ENCODE measurements at places on chromosomes 13 and 19. TPM values are rescaled to one million over a fixed set of nuclear protein-coding genes. Genes with fewer than 3 reads are reported as not detected.

Gene ZNF420
- 14.7 TPM for total RNA-seq

Gene NANOS2
- not detected for total RNA-seq

Gene FXYD3
- total RNA-seq = 245 TPM

Gene KLF1
- under 0.01 TPM for total RNA-seq

Gene DMPK
- total RNA-seq = 4.1 TPM

Gene SBK2
- not detected for total RNA-seq

Gene MPV17L2
- total RNA-seq = 21.9 TPM

Gene FUT1
- 30.4 TPM for total RNA-seq

Gene MISP
- total RNA-seq = 95.0 TPM

Gene OR10H1
- not detected for total RNA-seq

Gene MAST1
- total RNA-seq = 0.28 TPM

Gene NPAS1
- 0.34 TPM for total RNA-seq

Gene MCEMP1
- under 0.01 TPM for total RNA-seq

Gene ZNF530
- 3.4 TPM for total RNA-seq

Gene UNC13A
- 0.14 TPM for total RNA-seq

Gene TUBB4A
- not detected for total RNA-seq

Gene CLEC17A
- total RNA-seq = not detected

Gene DENND1C
- 0.07 TPM for total RNA-seq

Gene SLC25A41
- total RNA-seq = 0.21 TPM

Gene ZNF415
- 15.4 TPM for total RNA-seq

Gene NCLN
- total RNA-seq = 96.2 TPM

Gene LYPD3
- total RNA-seq = 13.3 TPM

Gene KANK2
- total RNA-seq = 14.7 TPM

Gene FCAR
- total RNA-seq = not detected

Gene WBP4
- 12.3 TPM for total RNA-seq

Gene GRWD1
- 28.7 TPM for total RNA-seq

Gene EID2B
- 0.71 TPM for total RNA-seq

Gene ATP4B
- total RNA-seq = not detected

Gene SLC6A16
- total RNA-seq = not detected

Gene TJP3
- 1.0 TPM for total RNA-seq

Gene GNG7
- total RNA-seq = under 0.01 TPM

Gene ANGPTL8
- total RNA-seq = not detected

Gene ELSPBP1
- not detected for total RNA-seq

Gene SAE1
- total RNA-seq = 75.3 TPM

Gene ELANE
- 0.07 TPM for total RNA-seq

Gene ZNF575
- total RNA-seq = under 0.01 TPM

Gene FTL
- 4,738 TPM for total RNA-seq

Gene DCLK1
- under 0.01 TPM for total RNA-seq

Gene C5AR1
- under 0.01 TPM for total RNA-seq

Gene LGALS14
- total RNA-seq = not detected

Gene MBD3L3
- not detected for total RNA-seq

Gene GRK1
- total RNA-seq = not detected

Gene KANK3
- total RNA-seq = 1.7 TPM

Gene ZNF667
- 2.7 TPM for total RNA-seq

Gene OR7D2
- total RNA-seq = not detected

Gene SPACA4
- total RNA-seq = not detected

Gene PSG2
- not detected for total RNA-seq

Gene CYP2A6
- not detected for total RNA-seq

Gene JAK3
- total RNA-seq = 0.78 TPM

Gene PLK5
- total RNA-seq = not detected

Gene KLF12
- 7.6 TPM for total RNA-seq

Gene PCID2
- total RNA-seq = 46.1 TPM

Gene LGALS16
- total RNA-seq = not detected

Gene LHB
- total RNA-seq = 0.21 TPM

Gene KLC3
- 96.0 TPM for total RNA-seq

Gene ABHD8
- 13.8 TPM for total RNA-seq

Gene NANOS3
- 0.14 TPM for total RNA-seq
